Liver (tissue), 10 donors: ENCODE measurements at places on chromosomes 13 and 19.

DNA sequence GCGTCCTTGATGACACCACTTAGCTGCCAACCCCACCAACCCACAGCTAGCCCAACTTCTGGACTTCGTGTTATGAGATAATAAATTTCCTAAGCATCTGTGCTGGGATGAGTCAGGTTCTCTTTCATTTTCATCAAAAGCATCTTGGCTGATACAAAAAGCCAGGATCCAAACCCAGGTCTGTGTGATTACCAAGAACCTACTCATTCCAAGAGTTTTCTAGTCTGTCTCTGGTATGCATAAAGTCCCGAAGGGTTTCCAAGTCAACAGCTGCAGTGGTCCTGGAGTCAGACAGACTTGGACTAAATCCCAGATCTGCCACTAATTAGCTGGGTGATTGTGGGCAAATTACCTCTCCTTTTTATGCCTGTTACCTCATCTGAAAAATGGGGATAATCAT is 55.5 kb upstream of the SERP2 start:
- DNase-seq: no peak

DNA sequence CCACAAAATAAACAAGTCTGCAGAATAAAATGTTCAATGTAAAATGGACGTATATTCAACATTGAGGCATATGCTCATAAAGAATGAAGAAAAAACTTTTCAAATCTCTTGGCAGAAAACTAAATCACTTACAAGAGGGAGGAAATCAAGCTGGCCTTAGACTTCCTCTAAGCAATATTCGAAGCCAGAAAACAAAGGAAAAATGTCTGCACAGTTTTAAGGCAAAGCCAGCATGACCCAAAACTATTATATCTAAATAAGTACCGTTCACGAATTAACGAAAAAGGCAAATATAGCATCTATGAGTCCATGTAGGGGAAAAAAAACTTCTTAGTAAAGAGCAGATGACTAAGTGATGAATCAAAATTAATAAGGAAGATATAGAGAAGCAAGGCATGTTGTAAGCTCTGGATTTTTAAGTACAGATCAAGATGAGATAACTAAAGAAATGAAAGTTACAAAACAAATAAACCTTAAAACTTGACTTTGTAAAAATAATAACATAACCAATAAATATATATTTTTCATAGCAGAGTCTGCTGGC is 101.3 kb downstream of the KCNRG start:
- DNase-seq: no peak

DNA sequence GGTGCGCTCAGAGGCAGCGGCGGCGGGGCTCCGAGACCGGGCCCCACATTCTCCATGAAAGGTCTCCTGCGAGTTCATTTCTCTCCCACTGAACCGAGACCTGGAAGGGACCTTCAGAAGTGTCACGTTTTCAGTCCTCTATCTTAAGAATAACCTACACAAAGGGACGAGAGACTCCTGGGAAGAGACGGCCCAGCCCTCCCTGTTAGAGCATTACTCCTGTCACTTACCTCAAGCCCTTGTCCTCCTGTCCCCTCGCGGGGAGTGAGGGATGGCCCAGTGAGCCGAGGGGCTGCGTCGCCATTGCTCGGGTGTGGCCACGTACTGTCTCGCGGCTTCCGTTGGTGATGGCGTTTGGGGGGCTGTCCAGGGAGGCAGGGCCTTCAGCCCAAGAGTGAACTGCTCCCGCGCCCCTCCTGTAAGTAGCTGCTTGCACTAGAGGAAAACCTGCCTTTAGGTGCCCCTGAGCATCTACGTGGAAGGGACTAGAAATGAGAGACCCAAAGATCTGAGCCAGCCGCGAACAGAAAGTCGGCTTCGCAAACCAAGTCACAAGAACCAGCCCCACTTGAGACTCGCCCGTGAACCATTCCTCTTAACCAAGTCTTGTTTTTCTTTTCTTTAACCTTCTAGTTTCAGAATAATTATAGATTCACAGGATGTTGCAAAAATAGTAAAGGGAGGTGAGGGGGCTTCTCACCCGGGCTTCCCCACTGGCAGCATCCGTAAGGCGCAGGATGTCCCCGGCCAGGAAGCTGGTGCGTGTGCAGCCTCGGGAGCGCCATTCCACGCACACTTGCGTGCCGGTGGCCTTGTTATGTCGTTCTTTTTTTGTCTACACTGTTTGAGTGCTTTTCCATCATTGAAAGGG is 21.1 kb upstream of the NDUFS7 start:
- DNase-seq: no peak

- DNase-seq: no peak
These were observed 87.3 kb downstream of the STK24 start for GRCh38 chr13:98489446-98490194.

DNA sequence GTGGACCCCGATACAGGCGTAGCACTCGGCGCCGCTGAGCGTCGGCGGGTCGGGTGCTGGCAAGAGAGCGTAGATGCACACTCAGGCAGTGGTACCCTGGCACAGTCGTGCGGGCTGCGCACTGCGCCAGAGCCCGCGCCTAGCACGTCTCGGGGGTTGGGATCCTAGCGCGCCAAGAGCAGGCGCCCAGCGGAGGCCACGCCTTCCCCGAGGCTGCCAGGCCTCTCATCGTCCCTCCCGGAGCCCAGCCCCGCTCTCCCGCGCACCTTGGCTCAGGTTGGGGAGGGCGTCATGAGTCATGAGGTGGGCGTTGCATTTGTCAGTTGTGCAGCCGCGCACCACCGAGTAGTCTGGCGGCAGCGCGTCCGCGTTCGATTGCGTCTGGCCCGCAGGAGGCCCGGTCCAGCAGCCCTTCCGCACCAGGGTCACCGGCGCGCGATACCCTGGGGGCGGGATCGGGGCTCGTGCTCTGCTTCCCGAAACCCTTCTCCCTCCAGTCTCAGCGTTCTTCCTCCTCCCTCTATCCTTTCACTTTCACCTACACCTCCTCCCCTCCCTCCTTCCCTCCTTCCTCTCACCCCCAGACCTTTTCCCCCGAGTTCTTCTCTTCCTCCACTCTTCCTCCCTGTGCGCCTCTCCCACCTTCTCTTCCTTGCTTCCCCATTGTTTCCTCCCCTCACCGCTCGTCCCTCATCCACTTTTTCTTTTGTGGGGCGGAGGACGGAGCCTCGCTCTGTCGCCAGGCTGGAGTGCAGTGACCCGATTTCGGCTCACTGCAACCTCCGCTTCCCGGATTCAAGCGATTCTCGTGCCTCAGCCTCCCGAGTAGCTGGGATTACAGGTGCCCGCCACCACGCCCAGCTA is 3.5 kb downstream of the LYPD5 start:
- no peak for DNase-seq

DNA sequence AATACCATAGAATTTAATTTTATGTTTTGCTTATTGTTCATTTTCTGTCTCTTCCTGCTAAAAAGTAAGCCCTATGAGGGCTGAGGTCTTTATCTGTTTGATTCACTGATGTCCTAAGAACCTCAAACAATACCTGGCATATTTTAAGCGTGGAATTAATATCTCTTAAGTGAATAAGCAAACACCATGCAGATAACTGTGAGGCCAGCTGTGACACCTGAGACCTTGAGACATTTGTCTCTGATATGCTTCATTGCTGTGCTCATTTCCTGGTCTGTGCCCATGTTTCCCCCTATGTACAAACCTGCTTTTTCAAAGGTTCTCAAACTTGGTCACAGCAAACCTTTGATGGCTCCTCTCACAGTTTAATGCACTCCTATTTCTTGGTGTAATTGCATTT is 254.6 kb downstream of the COG6 start:
- DNase-seq: no peak

GRCh38 chr19:1734321-1734966 is 18.9 kb upstream of the ONECUT3 start:
- no peak for DNase-seq

DNA sequence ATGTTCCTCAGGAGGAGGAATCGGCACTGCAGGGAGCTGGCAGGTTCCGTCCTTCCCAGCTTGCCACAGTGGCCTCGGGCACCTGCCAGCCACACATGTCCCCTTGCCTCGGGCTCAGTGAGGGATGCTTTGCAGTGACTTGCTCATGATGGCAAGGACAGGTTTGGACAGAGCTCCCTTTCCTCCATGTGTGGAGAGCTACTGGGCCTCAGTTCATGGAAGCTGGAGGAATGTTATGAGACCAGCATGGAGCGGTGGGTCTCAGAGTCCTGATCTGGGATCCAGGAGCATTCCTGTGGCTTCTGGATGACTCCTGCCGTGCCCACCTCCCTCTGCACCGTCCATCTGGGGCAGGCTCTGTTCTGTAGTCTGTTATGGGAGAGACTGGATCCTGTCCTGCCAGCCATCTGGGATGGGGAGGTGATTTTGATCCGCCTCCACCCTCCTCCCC is 59.2 kb downstream of the SIPA1L3 start:
- DNase-seq: no peak

GRCh38 chr19:35569281-35569781 is 5.9 kb upstream of the ATP4A start:
- no peak for DNase-seq

- no peak for DNase-seq
These were observed 69.6 kb downstream of the RYR1 start for GRCh38 chr19:38503077-38503410.

GRCh38 chr19:10784257-10784656 is 51.8 kb downstream of the TMED1 start:
- no peak for DNase-seq

DNA sequence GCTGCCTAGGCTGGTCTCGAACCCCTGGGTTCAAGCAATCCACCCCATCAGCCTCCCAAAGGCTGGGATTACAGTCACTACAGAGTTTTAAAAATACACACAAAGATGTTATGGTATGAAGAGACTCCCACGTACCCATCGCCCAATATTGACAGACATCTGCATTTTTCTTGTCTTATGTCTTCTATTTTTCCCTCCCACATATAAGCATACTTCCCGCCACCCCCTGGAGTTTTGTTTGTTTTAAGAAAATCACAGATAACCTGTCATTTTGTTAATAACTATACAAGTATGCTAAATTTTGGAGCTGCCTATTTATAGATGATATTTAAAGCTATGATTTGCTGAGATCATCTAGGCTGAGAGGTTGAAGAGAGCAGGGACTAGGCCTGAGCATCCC is 6.2 kb upstream of the SMG9 start:
- DNase-seq: no peak

DNA sequence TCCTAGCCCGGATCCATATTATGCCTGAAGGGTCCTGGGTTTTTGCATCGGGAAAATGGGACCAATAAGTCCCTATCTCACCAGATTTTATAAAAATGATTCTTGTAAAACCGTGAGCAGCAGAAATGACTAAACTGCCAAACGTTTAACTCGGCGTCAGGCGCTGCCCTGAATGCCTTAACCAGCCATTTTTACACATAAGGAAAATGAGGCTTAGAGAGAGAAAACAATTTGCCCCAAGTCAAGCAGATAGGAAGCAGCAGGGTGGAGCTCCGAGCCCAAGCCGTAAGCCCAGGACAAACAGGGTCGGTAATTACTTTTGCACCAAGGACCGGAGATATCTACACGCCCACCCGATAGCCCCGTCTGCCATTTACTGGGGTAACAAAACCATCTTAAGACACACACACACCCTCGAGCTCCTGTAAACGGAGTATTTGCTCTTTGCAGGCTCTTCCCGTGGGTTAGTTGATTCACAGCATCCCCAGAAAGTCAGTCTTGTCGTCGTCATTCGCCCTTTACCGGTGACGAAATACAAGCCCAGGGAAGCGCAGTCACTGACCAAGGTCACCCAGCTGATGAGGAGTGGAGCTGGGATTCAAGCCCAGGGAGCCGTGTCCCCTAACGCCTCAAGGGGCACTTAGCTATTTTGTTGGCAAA is 16.0 kb upstream of the MRI1 start:
- no peak for DNase-seq

DNA sequence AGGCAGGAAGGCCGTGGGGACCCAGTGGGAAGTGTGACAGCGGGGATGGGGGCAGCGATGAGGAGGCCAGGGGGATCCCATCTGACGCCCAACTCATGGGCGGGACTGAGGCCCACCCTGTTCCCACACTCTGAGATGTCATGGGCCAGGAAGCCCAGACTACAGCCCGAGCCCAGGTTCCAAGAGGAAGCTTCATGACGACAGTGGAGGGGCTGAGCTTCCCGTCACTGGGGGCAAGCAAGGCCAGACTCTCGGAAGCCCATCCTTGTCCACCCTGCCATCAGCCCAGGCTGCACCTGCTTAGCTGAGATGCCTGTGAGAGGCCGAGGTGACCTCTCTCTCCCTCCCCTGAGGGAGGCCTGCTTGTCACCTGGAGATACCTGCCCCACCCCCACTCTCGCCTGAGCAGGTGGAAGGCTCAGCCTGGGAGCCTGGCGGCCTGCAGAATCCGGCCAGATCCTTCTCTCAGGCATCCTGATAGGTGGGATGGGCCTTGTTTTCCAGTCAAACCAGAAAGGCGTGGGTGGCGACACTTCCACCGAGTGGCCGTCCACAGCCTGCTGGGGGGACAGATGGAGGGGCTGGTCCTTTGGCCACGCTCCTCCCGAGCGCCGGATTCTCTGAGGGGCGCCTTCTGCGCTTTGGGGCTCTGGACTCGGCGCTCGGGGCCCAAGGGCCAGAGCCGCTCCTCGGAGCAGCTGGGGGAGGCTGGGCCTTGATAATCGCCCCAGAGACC is 4.8 kb downstream of the ZBTB7A start:
- DNase-seq: no peak

GRCh38 chr13:42968906-42969305 is 23.1 kb downstream of the EPSTI1 start:
- DNase-seq: no peak

DNA sequence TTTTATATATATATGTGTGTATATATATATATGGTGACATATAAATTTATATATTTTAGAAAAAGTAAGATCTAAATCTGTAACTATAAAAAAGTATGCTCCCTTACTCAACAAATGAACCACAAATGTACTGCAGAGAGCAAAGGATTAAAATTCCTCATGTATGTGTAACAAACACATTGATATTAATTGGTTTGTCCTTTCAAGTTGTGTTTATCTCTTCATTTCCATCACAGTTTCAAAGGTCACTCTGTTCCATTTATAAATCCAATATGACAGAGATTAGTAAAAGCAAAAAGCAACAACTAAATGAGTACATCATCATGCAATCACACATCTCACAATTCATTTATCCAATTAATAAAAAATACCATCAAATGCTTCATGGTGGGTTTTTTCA is 247.9 kb downstream of the DACH1 start:
- no peak for DNase-seq
